AG04450 (cell line): ENCODE measurements at places on chromosomes 3 and 15. TPM values are rescaled to one million over a fixed set of nuclear protein-coding genes. Genes with fewer than 3 reads are reported as not detected.

Gene MYL3
- not detected in 2 replicates for polyA plus RNA-seq

Gene AQP9
- polyA plus RNA-seq, result not detected in 2 replicates

Gene HCN4
- polyA plus RNA-seq, result not detected in 2 replicates

Gene ECT2
- polyA plus RNA-seq, result 14.0 and 21.8 TPM in 2 replicates

Gene SCAANT1
- not detected in 2 replicates for polyA plus RNA-seq

Gene RHCG
- polyA plus RNA-seq, result not detected in 2 replicates

Gene IL5RA
- not detected in 2 replicates for polyA plus RNA-seq

Gene WNT7A
- not detected in 2 replicates for polyA plus RNA-seq

Gene CYP8B1
- not detected in 2 replicates for polyA plus RNA-seq

Gene LRRC31
- polyA plus RNA-seq, result not detected in 2 replicates

Gene SUSD5
- 1.8 TPM in 2 replicates for polyA plus RNA-seq

Gene CILP
- polyA plus RNA-seq, result 0.52 and 0.61 TPM in 2 replicates

Gene GOLGA6A
- not detected in 2 replicates for polyA plus RNA-seq

Gene SFMBT1
- polyA plus RNA-seq, result 1.6 and 2.0 TPM in 2 replicates

Gene ADGRG7
- not detected in 2 replicates for polyA plus RNA-seq

Gene SPINK8
- polyA plus RNA-seq, result not detected in 2 replicates

Gene CYP1A1
- 0.04 TPM in 1 of 2 replicates, not detected in the other for polyA plus RNA-seq

Gene STAB1
- 0.02 TPM in 1 of 2 replicates, not detected in the other for polyA plus RNA-seq

Gene PRTG
- polyA plus RNA-seq, result 1.1 and 1.2 TPM in 2 replicates

Gene STRA6
- polyA plus RNA-seq, result 0.07 and 0.12 TPM in 2 replicates

Gene TMEM207
- polyA plus RNA-seq, result not detected in 2 replicates

Gene CCDC80
- 202 and 289 TPM in 2 replicates for polyA plus RNA-seq

Gene CNTN3
- polyA plus RNA-seq, result 4.4 and 4.9 TPM in 2 replicates

Gene SLC15A2
- 0.52 and 0.63 TPM in 2 replicates for polyA plus RNA-seq

Gene UROC1
- not detected in 2 replicates for polyA plus RNA-seq

Gene IQCF5
- not detected in 2 replicates for polyA plus RNA-seq

Gene CCDC9B
- 5.5 and 8.4 TPM in 2 replicates for polyA plus RNA-seq

Gene SLC24A5
- polyA plus RNA-seq, result 0.05 TPM in 1 of 2 replicates, not detected in the other

Gene GPR87
- not detected in 2 replicates for polyA plus RNA-seq

Gene ITIH1
- polyA plus RNA-seq, result not detected in 2 replicates

Gene C3orf52
- 5.8 and 7.0 TPM in 2 replicates for polyA plus RNA-seq

Gene SSUH2
- polyA plus RNA-seq, result 0.09 and 0.12 TPM in 2 replicates

Gene LSMEM2
- polyA plus RNA-seq, result not detected in 2 replicates

Gene MYH15
- 0.61 and 0.68 TPM in 2 replicates for polyA plus RNA-seq

Gene DAZL
- polyA plus RNA-seq, result not detected in 2 replicates

Gene SLC2A2
- polyA plus RNA-seq, result not detected in 2 replicates

Gene POTEB2
- polyA plus RNA-seq, result not detected in 2 replicates

Gene SEMA6D
- 7.9 and 10.7 TPM in 2 replicates for polyA plus RNA-seq

Gene MESP1
- 0.17 and 0.30 TPM in 2 replicates for polyA plus RNA-seq

Gene RHOV
- polyA plus RNA-seq, result 0.04 and 0.10 TPM in 2 replicates

Gene USP19
- 33.3 and 37.7 TPM in 2 replicates for polyA plus RNA-seq

Gene ALDH1A2
- 0.68 and 0.77 TPM in 2 replicates for polyA plus RNA-seq

Gene GOLIM4
- 27.9 and 34.4 TPM in 2 replicates for polyA plus RNA-seq

Gene CDC25A
- 1.6 and 2.1 TPM in 2 replicates for polyA plus RNA-seq

Gene GCSAM
- polyA plus RNA-seq, result not detected in 2 replicates

Gene THPO
- polyA plus RNA-seq, result 0.06 TPM in 1 of 2 replicates, not detected in the other

Gene IL12A
- polyA plus RNA-seq, result 2.3 and 3.6 TPM in 2 replicates

Gene AKAP13
- polyA plus RNA-seq, result 15.5 and 21.9 TPM in 2 replicates

Gene CLEC3B
- polyA plus RNA-seq, result 4.3 and 4.8 TPM in 2 replicates

Gene SLC9C1
- polyA plus RNA-seq, result not detected in 2 replicates

Gene PARP6
- 56.1 and 57.8 TPM in 2 replicates for polyA plus RNA-seq

Gene ZPLD1
- 0.02 TPM in 1 of 2 replicates, not detected in the other for polyA plus RNA-seq
